Kidney (tissue), 22 donors: ENCODE measurements at places on chromosomes 5 and 9. TPM values are rescaled to one million over a fixed set of nuclear protein-coding genes. Genes with fewer than 3 reads are reported as not detected.

DNA sequence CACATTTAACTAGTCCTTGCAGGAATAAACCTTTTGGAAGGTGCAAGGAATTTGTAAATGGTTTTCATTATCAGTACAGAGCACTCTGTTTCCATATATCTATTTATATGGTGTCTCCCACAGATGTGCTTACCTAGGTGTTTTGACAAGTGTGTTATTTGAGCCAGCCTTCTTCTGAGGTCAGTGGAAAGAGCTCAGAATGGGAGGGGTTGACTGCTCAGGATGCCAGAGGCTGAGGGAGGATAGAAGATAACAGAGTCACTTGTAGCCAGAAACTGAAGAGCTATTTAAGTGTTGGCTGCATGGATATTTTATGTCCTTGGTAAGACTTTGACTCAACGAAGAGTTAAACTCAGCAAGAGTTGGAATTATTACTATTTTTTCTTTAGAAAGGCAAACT, 5.0 kb downstream of the CMYA5 start:
- DNase-seq = no peak

The ZDHHC21 gene
- polyA plus RNA-seq = 4.0 TPM

DNA sequence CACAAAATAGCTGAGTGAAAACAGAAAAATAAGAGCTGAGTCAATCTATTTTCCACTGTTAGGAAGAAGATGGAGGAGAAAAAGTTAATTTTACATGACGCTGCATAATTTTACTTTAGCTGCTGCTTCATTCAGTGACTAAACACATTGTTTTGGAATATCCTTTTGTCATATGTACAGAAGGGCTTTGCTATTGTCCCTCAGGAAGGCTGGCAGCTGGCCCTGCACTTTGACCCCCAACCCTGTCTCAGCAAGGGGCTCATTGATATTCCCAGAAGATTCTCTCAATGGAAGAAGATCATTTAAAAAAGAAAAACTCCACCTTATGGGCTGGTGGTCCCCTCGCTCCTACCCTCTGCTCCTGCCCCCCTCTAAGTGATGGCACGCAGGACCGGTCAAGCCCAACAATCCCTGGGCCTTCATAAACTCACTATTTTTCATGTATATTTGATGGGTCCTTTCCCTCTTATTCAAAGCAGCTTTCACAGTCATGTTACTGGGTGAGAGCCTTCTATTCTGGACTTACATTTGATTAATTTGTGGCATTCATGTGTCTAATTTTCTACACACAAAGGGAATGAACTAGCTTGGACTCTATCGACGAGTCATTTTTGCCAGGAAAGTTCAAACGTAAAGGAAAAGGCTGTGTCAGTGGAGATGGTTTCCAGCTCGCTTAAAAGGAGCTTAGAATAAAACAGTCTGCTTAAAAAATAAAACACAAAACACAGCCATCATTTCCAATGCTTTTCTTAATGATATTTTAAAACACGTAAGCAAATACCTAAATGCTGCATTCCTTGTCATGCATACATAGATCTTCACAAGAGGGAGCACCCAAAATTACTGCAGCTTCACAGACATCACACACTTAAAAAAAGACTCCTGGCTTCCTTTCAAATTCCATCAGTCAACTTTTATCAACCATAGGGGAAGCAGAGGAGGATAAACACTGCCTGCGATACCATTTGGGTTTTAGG, 104.7 kb downstream of the EFNA5 start:
- no peak for DNase-seq

The C5orf52 gene
- not detected for polyA plus RNA-seq

The WDR31 gene
- 3.1 TPM for polyA plus RNA-seq

DNA sequence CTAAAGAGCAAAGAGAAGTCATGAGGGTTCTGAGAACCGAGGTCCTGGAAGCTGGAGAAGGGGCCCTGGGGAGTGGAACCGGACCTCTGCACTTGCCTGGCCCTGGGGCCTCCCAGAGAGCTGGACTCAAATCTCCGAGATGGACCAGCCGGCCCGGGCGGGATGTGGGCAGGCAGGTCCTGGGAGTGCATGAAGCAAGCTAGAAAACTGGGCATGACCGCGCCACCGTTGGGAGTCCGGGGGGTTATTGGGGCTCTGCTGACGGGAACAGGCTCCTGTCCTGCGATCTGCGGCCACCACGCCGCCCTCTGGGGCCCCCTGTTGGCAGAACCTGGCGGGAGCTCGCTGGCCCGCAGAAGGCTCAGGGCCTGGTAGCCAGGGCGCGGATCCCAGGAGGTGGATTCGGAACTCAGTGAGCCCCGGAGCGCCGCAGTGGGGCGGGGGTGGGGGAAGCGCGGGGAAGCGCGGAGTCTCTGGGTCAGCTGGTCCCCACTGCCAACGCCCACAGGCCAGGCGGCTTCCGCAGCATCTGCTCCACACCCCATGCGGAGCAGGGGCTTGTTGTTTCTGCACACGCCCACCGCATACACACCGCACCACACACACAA, 150.6 kb downstream of the ERCC6L2 start:
- peak; percentile 75 for DNase-seq

DNA sequence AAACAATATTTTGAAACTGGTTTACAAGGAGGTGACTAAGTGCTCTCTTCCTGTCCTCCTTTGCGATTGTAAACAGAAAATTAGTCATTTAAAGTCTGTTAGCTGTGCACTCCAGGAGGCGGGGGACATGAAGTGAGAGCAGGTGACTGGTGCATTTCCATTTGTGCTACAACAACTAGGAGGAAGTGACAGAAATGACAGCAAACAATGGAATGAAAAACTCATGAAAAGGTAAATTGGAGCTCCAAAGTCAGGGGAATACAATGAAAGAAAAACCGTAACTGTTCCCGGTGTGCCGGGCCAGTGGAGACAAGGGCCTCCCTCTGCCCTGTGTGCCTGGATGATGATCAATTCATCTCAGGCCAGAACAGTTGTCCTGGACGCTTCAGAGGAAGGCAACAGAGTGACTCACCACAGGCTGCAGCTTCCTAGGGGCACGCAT, 439.9 kb downstream of the GADD45G start:
- no peak for DNase-seq

The SPATA31E1 gene
- not detected for polyA plus RNA-seq

DNA sequence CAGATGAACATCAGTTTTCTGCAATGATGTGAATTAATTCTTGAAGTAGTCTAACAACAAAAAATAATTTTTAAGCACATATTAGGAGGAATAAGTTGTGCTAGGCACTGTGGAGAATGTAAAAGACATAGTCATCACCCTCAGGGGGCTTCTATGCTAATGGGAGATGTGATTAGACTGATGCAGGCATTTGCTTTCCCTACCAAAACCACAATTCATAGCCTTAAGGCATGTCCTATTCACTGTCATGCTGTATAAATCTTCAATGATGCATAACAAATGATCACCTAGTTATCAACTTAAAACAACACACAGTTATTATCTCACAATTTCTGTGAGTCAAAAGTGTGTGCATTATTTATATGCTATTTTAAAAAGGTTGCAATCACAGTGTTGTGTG, 422.6 kb downstream of the MAN2A1 start:
- no peak for DNase-seq

The GMCL2 gene
- not detected for polyA plus RNA-seq

- DNase-seq = no peak
These were observed 145.4 kb upstream of the MPDZ start for GRCh38 chr9:13424872-13425271.

The TTC33 gene
- 7.1 TPM for polyA plus RNA-seq

The FCN2 gene
- polyA plus RNA-seq = 2.8 TPM

GRCh38 chr5:62942384-62942783, 363.8 kb downstream of the LRRC70 start:
- no peak for DNase-seq

The PLAA gene
- polyA plus RNA-seq = 12.0 TPM

The PPIC gene
- 49.5 TPM for polyA plus RNA-seq

DNA sequence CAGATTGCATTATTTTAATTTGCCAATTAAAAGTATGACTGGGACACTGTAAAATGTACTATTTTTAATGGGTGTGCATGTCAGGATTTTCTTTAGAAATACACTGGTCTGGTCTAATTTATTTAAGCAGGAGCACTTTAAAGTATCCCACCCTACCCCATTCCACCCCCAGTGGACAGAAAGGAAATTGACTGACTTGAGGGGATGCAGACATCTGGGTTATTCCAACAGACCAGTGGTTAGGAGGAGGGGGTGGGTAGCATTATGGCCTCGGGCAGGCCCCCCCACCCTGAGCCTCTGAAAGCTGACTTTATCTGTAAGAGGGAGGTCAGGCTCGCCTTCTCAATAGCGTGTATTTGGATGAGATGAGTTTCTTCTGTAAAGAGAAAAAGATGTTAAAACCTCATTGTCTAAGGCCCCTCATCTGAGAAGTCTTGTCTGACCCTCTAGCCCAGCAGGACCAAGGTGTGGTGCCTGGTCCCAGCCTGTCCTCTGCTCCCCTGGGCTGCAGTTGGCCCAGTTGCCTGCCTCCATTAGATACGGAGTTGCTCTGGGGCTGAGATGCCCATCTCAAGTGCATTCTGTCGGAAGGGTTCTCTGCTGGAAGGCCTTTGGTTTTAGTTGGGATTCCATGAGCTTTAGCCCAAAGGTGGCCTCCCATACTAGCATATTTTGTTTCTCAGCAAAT, 4.4 kb downstream of the HNRNPAB start:
- no peak for DNase-seq
